Mesothelial cell of epicardium (in vitro differentiated cells): ENCODE measurements at places on chromosomes 6 and 20. TPM values are rescaled to one million over a fixed set of nuclear protein-coding genes. Genes with fewer than 3 reads are reported as not detected.

- no peak for DNase-seq
Measured at GRCh38 chr6:164929408-164929977, 379.9 kb downstream of the C6orf118 start.

Gene PTCHD4
- 7.8 to 8.6 TPM (median 8.5 TPM) in 3 replicates for total RNA-seq

GRCh38 chr6:147566244-147566898, 57.9 kb downstream of the SAMD5 start:
- no peak for DNase-seq

GRCh38 chr6:110322151-110322873, 35.8 kb downstream of the METTL24 start:
- DNase-seq = no peak

Gene C6orf15
- not detected in 3 replicates for total RNA-seq

DNA sequence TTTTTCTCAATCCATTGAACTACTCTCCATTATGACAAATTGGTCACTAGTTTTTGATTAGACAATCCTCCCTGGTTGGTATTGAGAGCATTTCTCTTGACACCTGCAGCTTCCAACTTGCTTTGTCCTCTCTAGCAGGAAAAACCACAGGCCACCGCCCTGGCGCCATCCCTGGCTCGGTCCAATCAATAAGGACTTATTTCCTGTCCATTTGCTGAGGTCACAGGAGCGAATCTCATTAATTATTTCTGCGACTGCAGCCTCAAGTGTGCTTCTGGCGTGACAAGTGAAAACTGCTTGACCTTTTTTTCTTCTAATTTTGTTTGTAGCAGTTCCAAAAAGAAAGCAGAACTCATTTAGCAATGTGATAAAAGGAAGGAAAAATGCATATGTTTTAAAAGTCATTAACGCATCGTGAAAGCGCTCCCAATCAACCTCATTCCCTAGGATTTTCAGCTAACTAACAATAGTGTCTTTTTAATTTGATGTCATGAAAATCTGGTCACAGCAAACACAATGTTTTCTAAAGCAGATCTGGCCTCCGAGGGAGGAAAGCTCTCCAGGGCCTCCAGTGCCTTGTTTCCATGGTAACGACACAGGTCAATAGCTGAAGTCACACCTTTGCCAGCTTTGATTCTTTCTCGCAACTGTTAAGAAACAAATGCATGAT, 39.0 kb upstream of the BEND3 start:
- no peak for DNase-seq

Gene ARMC12
- total RNA-seq = 3.3 to 4.9 TPM (median 4.2 TPM) in 3 replicates

DNA sequence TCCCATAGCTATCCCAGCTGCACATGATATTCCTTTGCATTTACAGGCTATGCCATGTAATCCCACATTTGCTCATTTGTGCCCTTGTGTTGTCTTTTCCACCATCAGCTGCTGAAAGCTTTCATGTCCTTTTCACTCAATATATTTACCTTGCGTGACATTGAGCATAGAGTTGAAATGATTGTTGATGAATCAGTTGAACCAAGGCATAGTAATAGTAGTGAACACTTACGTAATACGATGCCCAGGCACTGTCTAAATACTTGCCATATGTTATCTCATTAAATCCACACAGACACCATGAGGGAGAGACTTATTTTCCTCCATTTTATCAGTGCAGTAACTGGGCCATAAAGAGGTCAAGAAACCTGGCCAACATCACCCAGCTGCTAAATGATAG, 13.1 kb downstream of the RNF8 start:
- no peak for DNase-seq

Gene SF3B5
- total RNA-seq = 111 to 114 TPM (median 112 TPM) in 3 replicates

GRCh38 chr6:22421198-22421597, 124.4 kb upstream of the PRL start:
- DNase-seq = no peak

Gene GDAP1L1
- 0.16 to 0.54 TPM (median 0.40 TPM) in 3 replicates for total RNA-seq

DNA sequence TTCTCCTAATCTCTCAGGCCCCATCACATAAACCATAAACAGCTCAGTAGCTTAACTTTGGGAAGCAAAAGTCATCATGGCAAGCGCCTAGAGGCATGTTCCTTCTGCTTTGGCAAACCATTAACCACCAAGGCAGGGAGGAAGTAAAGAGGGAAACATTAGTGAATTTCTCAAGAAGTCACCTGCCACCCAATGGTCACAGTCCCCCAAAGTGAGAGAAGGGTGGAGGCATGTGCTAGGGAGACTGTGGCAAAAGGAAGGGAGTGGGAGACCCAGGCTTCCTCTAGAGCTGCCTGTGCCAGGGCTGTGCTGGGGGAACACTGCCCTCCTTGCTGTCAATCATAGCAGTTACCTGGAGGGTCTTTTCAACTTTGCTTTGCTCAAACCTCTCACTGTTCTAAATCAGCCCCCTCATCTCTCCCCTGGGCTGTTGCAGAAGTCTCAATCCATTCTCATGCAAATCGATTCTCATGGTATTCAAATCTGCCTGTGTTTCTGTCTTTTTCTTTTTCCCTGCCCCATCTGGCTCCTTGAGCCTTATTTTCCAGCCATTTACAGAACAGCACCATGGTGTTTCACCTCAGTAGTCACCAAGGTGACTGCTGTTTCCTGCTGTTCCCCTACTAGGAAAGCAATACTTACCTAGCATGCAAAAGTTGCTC, 1.8 kb upstream of the RNF24 start:
- no peak for DNase-seq

- DNase-seq = no peak
Measured at GRCh38 chr6:107409942-107410341, 49.4 kb downstream of the PDSS2 start.
